ENCODE measurements at places on chromosomes 3 and 15. TPM values are rescaled to one million over a fixed set of nuclear protein-coding genes. Genes with fewer than 3 reads are reported as not detected.

TMC3 gene
- polyA plus RNA-seq, result 0.07 TPM

ACTRT3 gene
- 1.5 TPM for polyA plus RNA-seq

GPR176 gene
- polyA plus RNA-seq, result 3.5 TPM

GRCh38 chr3:50792568-50792967 lies 117.8 kb downstream of the DOCK3 start:
- no peak for DNase-seq

RAB11A gene
- 118 TPM for polyA plus RNA-seq

DNA sequence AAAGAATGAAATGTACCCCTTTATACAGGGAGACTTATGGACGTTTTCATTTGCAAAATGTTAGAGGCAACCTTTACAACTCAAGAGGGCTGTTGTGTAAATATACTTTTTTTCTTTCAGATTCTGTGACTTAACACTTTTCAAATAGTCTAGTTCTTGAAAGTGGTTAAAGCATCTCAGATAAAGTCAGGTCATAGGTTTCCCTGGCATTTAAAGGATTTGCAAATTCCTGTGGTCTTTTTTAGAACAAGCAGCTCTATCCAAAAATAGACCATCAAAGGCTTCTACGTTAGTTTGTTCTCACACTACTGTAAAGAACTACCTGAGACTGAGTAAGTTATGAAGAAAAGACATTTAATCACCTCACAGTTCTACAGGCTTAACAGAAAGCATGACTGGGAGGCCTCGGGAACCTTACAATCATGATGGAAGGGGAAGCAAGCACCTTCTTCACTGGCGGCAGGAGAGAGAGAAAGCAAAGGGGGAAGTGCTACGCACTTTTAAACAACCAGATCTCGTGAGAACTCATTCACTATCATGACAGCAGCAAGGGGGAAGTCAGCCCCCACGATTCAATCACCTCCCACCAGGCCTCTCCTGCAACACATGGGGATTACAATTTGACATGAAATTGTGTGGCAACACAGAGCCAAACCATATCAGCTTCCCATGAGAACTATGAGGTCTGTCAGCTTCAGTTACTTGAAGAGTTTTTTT lies 23.3 kb upstream of the GABRR3 start:
- no peak for DNase-seq

GATA2 gene
- polyA plus RNA-seq, result 5.1 TPM

GCNT3 gene
- polyA plus RNA-seq, result 2.4 TPM

GALNT15 gene
- 41.2 TPM for polyA plus RNA-seq

ZNF619 gene
- polyA plus RNA-seq, result 1.3 TPM

- peak; percentile 13 for DNase-seq
Observed at GRCh38 chr3:105369500-105370371, 3.0 kb downstream of the ALCAM start.

All from thymus (tissue), 14 donors.